ENCODE measurements at places on chromosomes 16 and 17.

DNA sequence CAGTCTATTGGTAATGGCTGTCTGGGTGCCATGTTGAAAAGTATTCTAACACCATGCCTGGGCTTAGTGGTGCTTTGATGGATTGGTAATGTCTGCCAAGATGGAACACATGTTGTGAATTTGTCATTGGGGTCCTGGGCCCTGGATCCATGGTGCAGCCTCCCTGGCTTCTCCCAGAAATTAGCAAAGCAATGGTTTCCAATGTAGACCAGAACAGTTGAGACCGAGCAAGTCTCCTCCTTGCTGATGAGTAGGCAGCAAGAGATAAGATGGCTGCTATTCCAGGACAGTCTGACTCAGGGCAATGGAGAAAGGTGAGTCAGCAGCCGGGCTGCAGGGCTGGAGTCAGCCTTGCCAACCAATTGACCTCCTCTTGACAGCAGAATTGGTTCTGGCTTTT is 30.8 kb downstream of the GPR139 start:
- no peak for DNase-seq

DNA sequence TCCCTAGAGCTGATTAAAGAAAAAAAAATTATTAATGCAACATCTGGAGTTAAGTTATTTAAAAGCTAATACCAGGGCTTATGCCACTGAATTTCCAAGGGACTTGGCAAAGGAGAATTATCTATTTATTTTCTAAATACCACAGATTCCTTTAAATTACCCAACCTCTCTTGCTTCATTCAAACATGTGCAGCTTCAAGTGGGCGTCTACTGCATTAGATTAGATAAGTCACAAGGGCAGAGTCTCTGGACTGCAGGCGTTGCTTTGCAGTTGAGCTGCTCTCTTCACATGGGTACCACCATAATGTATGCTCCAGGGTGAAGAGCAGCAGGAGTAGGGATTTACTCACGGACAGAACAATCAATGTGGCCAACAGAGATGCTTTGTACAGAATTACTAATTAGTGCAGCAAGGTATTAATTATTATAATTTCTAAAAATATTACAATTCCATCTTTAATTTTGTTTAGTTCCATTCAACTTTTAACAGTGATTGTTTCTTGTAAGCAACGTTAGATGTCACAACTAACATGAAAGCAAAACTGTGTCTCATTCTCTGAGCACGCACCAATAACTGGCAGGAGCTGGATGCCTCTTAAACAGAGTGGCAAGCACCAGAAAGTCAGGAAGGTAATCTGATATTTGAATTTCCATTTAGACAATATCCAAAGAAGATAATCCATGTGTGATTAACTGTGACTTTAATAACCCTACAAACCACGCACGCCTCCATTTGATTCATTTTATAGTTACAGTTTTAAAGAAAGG is 214.2 kb downstream of the STX8 start:
- DNase-seq: no peak

DNA sequence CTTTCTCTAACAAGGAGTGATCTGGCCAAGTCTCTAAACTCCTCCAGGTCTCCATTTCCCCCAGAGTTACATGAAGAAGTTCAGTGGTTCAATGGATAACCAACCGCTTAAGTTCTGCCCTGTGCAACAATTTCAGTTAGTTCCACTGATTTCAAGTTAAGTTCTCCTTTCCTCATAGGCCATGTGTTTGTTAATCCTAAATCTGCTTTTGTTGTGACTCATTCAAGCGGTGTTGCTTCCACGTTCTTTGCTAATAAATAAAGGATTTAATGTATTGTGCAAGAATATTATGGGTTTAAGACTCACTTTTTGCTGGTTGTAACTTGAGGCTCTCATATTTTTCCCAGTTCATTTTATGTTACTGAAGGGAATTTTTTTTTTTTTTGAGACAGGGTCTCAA is 36.3 kb downstream of the GNA13 start:
- no peak for DNase-seq

DNA sequence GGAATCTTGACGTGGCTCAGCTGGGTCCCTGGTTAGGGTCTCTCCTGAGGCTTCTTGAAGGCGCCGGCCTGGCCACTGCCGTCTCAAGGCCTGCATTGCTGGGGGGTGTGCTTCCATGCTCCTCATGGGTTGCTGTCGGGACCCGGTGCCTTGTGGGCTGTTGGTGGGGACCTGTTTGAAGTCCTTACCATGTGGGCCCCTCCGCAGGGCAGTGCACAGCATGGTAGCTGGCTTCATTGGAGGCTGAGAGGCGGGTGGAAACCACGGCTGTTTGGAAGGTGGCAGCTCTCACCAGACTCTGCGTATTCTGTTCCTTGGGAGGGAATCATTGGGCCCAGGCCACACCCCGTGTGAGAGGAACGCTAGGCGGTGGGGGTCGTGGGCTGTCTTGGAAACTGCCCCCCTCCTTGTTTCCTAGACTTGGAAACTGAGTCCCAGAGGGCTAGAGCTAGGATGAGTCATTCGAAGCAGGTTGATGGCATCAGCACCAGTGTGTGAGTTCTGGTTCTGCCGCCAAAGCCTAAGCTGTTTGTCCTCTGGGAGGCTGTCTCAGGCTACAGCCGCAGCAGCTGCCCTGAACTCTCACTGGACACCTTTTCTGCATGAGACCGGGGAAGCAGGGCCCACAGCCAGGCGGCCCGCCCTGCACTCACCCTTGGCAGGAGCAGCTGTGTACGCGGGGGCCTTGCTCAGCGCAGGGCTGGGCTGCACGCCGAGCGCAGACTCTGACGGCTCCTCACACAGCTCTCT is 35.2 kb downstream of the ZNF750 start:
- no peak for DNase-seq

GRCh38 chr17:18043491-18043890 is 4.3 kb downstream of the GID4 start:
- peak; percentile 24 for DNase-seq

All from NAMALWA (cell line).